NCI-H510A (cell line): ENCODE measurements at places on chromosomes 2 and 18.

DNA sequence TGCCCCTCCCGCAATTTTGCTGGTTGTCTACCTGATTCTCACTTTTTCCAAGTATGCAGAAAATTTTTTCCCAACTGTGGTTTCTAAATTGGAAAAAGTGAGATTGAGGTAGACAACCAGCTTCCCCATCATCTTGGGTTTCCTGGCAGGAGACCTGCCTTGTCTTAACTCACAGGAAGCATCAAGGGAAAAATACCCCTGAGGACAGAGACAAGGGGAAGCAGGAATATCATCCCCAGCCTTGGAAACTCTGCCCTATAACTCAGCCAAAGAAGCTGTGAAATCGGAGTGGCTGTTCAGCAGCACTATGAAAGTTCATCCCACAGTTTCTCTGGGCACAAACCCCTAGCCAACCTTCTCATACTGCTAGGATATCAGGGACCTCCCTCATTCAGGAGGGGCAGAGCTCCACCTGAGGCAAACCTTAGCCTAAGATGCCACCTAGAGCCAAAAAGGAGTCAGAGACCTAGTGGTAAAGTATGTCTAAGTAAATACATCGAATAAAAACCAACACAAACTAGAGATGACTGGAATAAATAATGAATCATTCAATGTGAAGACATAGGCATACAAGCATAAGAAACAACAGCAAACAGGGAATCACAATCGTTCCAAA, 68.2 kb downstream of the ZSWIM2 start:
- no peak for DNase-seq

- DNase-seq: no peak
Observed at GRCh38 chr18:67896451-67896850, 379.9 kb upstream of the DSEL start.

GRCh38 chr2:2014251-2014771, 270.0 kb upstream of the PXDN start:
- DNase-seq: no peak

DNA sequence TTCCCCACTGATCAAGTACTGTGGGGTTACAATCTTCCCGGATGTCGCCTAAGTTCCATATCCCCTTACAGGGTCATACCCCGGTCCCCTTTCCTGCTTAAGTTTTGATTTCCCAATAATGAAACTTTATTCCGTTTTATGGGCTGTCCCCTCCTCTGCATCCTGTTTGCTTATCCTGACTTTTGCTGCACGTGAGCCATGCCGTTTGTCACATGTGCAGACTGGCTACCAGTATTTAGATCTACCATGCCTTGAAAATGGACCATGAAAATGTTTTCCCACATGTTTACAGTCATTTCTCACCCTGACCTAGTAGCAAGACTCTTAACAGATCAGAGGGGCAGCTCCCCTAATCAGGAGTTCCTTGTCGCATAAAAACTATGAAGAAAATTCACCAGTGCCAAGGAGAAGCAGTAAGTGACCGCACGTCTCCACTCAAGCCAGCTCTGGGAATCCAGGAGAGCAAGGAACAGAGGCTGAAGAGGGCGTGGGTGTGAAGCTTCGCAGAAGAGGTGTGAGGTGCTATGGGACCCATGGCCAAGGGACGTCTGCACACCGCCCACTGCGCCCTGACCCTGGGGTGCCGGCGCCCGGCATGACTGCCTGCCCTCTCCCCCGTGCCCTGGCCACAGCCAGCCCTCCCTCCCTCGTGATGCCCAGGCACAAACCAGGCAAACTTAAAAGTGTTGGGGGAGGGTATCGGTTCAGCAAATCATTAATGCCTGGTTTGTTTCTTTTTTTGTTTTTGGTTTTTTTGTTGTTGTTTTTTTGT, 440.8 kb upstream of the SALL3 start:
- no peak for DNase-seq

- no peak for DNase-seq
Observed at GRCh38 chr18:28411806-28412205, 234.9 kb upstream of the CDH2 start.
